Uterine smooth muscle cell (primary cell): ENCODE measurements at places on chromosomes 2 and 18. TPM values are rescaled to one million over a fixed set of nuclear protein-coding genes. Genes with fewer than 3 reads are reported as not detected.

The ALPI gene
- not detected in 2 replicates for total RNA-seq

The SLC5A7 gene
- not detected in 2 replicates for total RNA-seq

The UGT1A9 gene
- total RNA-seq = not detected in 2 replicates

The FHOD3 gene
- 16.3 and 19.7 TPM in 2 replicates for total RNA-seq

The LRRTM4 gene
- not detected in 2 replicates for total RNA-seq

The SPATA3 gene
- not detected in 2 replicates for total RNA-seq

The MALL gene
- total RNA-seq = 18.1 and 59.2 TPM in 2 replicates

The GMCL1 gene
- total RNA-seq = 7.3 and 8.6 TPM in 2 replicates

The EN1 gene
- under 0.01 TPM in 1 of 2 replicates, not detected in the other for total RNA-seq

The CTDSP1 gene
- 36.7 and 46.0 TPM in 2 replicates for total RNA-seq

The DOK6 gene
- 1.2 and 2.7 TPM in 2 replicates for total RNA-seq

The AOX1 gene
- 56.2 and 86.3 TPM in 2 replicates for total RNA-seq

The AFF3 gene
- 2.1 and 3.1 TPM in 2 replicates for total RNA-seq

The FAM228B gene
- 6.6 and 11.0 TPM in 2 replicates for total RNA-seq

The HOXD13 gene
- 7.5 and 7.7 TPM in 2 replicates for total RNA-seq

The MTCL1 gene
- total RNA-seq = 18.8 and 37.2 TPM in 2 replicates

The GAREM2 gene
- total RNA-seq = 0.22 and 0.50 TPM in 2 replicates

The DCDC2C gene
- 0.37 TPM in 1 of 2 replicates, not detected in the other for total RNA-seq

The PDE11A gene
- 0.33 and 0.50 TPM in 2 replicates for total RNA-seq

The PROM2 gene
- total RNA-seq = 0.11 and 0.25 TPM in 2 replicates

The PKDCC gene
- total RNA-seq = 55.4 and 56.6 TPM in 2 replicates

The PTPRM gene
- total RNA-seq = 25.6 and 69.4 TPM in 2 replicates

The AKAIN1 gene
- total RNA-seq = not detected in 2 replicates

The OTOS gene
- not detected in 2 replicates for total RNA-seq

The UPP2 gene
- not detected in 2 replicates for total RNA-seq

The STARD6 gene
- not detected in 2 replicates for total RNA-seq

The PID1 gene
- total RNA-seq = 5.3 and 5.7 TPM in 2 replicates

The USP40 gene
- 38.4 and 46.9 TPM in 2 replicates for total RNA-seq

The ICOS gene
- total RNA-seq = not detected in 2 replicates

The IL1R1 gene
- total RNA-seq = 11.2 and 18.9 TPM in 2 replicates

The LOXHD1 gene
- not detected in 2 replicates for total RNA-seq

The UBXN4 gene
- total RNA-seq = 83.4 and 95.3 TPM in 2 replicates

The MOB1A gene
- 87.8 and 101 TPM in 2 replicates for total RNA-seq

The TUBA3E gene
- total RNA-seq = not detected in 2 replicates

The PPM1G gene
- 77.2 and 144 TPM in 2 replicates for total RNA-seq

The TNFAIP6 gene
- 67.4 and 190 TPM in 2 replicates for total RNA-seq

The POTEC gene
- total RNA-seq = not detected in 2 replicates

The GCKR gene
- 0.12 and 0.22 TPM in 2 replicates for total RNA-seq

The FAP gene
- 206 and 269 TPM in 2 replicates for total RNA-seq
